ENCODE measurements at places on chromosomes 5 and 9.
A peak's percentile ranks its signal among the peaks of the same experiment; 100 is the strongest.

DNA sequence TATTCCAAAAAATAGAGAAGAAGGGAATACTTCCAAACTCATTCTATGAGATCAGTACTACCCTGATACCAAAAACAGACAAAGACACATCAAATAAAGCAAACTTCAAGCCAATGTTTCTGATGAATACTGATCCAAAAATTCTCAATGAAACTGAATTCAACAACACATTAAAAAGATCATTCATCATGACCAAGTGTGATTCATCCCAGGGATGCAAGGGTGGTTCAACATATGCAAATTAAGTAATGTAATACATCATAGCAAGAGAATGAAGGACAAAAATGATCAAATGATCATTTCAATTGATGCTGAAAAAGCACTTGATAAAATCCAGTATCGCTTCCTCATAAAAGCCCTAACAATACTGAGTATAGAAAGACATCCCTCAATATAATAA is 4.9 kb upstream of the RCL1 start:
- DNase-seq = no peak

DNA sequence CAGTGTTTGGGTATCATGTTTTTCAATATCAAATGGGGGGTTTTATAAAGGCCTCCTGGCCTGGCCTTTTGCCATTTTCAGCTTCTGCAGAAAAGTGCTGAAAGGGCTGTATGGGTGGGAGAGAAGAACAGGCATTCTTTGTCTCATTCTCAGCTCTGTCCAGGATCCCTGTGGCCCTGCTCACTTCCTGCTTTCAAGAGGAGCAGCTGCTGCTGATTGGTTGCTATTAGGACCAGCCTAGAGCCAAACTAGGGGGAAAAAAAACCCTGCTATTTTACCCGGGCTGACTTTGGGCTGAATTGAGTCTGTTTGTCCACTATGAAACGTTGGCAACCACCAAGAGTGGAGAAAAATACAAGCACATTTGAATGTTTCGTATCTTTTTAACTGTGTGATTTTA is 117.1 kb downstream of the CMYA5 start:
- DNase-seq = no peak

- DNase-seq = peak; percentile 86
These were observed 11.3 kb upstream of the DIPK1B start for GRCh38 chr9:136700959-136701667.

GRCh38 chr9:121560921-121561320 is 61.3 kb upstream of the GGTA1 start:
- no peak for DNase-seq

DNA sequence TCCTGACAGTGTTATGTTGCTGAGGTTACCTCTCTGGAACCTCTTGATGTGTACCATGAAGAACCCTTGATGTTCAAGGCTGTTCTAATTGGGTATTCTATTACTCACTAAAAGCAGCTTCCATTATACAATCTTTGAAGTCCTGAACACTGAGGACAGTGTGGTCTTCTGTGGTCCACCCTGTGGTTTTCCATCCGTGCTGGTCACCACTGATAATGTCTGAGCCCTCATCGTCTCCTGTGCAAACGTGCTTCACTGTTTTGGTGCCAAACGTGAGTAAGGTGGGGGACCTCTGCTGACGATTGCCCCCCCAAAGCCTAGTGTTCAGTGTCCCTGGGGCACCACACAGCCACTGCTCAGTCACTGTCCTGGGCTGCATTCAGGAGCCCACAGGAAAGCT is 259.7 kb upstream of the ANKRD55 start:
- DNase-seq = no peak

DNA sequence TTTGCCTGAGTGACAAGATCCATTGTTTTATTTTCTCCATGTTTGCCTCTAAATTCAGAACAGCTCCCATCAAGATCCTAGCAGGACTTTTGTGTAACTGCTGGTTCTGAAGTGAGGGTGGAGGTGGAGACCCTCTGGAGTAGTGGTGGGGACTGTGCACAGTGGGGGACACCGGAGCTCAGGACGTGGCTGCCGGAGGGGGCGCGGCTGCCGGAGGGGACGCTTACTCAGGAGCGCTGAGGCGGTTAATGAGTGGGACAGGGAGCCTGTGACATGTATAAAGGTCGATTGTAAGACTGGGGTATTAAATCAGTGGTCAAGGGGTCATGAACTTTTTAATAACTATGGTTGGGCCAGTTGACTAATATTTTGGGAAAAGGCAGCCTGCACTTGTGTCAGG is 127.0 kb upstream of the CACNA1B start:
- no peak for DNase-seq

GRCh38 chr5:111743988-111744387 is 13.0 kb downstream of the NREP start:
- DNase-seq = no peak

DNA sequence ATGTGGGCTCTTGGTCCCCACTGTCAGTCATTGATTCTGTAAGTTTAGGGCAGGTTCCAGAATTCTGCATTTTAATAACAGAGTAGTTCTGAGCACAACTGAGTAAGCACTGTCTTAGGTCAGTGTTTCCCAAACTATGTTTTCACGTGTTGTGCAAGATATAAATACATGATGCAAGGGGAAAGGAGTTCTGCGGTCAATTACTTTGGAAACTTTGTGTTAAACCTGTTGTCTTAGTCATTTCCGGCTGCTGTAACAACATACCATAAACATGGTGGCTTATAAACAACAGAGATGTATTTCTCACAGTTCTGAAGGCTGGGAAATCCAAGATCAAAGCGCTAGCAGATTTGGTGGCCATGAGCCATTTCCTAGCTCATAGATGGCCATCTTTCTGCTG is 69.8 kb downstream of the EQTN start:
- DNase-seq = no peak

GRCh38 chr5:81779916-81780266 is 29.0 kb upstream of the SSBP2 start:
- no peak for DNase-seq

DNA sequence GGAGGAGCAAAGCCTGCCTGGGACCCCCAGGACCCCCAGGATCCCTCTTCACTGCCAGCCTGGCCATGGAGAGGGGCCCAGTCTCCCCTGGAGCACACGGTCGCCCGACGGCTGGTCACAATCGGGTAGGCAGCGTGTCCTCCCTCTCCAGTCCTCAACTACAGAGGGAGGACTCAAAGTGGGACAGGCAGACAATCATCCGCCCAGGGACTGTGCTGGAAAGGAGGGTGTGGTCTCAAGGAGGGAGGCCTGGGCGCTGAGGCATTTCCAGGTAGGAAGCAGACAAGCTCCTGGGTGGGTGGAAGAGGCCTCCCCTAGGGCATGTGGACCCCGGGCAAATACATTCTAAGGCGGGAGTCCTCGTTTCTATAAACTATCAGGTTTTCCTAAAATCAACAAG is 93.2 kb upstream of the ADAMTS2 start:
- DNase-seq = no peak

- no peak for DNase-seq
These were observed 21.0 kb upstream of the SUSD3 start for GRCh38 chr9:93037476-93037971.

DNA sequence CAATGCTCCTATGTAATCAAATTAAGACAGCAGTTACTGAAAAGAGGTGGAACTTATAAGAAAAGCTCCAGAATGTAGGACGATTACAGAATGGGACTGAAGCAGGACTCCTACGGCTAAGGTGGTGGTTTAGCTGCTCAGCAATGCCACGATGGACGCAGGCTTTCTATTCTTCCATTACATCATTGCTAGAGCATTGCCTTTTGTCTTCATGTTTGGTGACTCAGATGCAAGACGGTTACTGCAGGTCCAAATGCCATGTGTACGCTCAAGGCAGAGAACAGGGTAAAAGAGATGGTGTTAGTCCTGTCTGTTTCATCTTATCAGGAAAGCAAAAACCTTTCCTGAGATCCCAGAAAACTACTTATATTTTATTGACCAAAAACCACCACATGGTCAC is 255.1 kb downstream of the ZSWIM6 start:
- no peak for DNase-seq

DNA sequence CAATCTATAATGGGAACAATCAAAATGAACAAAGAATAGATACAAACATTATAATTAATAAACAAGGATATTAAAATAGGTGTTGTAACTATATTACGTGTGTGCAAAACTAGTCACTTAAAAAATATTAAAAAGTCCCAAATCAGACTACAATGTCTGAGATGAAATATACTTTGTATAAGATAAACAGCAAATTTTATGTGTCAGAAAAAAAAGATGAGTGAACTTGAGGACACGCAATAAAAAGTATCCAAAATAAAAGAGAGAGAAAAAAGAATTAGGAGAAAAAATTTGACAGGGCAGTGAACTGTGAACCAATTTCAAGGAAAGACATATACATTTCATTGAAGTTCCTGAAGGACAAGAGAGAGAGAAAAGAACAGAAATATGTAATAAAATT is 37.0 kb downstream of the AGTPBP1 start:
- DNase-seq = no peak

GRCh38 chr5:59616413-59616812 is 277.1 kb downstream of the PDE4D start:
- DNase-seq = no peak

DNA sequence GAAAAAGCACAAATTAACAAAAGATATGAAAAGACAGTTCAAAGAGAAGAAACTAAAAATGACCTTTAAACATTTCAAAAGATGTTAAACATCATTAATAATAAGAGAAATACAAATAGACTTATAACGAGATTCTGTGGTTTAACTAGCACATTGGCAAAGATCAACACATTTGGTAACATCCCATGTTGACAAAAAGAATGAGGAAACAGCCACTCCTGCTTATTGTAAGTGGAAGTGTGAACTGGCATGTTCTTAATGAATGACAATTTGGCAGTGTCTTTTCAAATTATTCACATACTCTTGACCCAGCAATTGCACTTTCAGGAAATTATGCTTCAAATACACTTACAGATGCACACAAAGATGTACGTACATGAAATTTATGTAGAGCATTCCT is 176.3 kb downstream of the TLE1 start:
- DNase-seq = no peak

DNA sequence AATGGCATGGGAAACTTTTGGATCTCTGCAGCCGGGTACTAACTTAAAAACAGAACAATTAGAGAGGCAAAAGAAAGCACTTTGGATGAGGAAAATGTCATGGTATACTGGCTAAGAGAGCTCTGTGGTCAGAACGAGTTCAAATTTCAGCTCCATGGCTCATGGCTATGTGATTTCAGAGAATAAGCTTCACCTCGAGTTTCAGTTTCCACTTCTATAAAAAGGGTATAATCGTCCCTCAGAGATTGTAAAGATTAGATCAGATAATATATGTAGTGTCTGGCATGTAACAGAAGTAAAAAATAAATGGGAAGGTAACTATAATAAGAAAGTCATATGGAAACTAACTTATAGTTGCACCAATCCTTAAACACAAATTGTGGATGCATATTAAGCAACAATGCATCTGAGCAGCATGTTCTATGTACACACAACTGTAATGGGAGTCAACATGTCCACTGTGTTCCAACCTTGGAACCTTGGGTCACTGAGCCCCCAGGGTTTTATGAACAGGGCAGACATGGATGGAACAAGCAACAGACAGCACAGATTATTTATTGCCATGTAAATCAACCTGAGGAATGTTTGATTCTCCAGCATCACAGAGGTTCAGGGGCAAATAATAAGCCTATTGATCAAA is 145.4 kb downstream of the MAPKAP1 start:
- no peak for DNase-seq

- DNase-seq = no peak
These were observed 19.5 kb downstream of the IGIP start for GRCh38 chr5:140145256-140145655.

DNA sequence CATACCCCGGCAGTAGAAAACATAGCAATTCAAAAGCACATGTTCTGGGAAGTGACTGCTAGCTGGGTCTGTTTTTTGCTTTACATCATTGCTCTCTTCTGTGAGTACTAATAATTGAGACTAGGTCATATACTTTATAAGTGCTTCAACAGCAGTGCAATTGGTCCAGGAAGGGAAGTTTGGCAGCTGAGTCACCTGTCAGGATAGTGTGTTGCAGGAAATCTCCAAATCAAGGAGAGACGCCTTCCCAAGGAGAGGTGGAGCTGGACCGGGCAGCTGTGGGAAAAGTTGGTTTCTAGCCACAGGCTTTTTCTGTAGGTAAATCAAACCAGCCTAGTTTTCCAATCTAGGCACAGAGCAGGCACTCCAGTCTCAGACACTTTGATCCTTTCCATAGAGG is 330.1 kb downstream of the ENC1 start:
- no peak for DNase-seq

- no peak for DNase-seq
These were observed 57.4 kb downstream of the ATPSCKMT start for GRCh38 chr5:10192309-10192708.

DNA sequence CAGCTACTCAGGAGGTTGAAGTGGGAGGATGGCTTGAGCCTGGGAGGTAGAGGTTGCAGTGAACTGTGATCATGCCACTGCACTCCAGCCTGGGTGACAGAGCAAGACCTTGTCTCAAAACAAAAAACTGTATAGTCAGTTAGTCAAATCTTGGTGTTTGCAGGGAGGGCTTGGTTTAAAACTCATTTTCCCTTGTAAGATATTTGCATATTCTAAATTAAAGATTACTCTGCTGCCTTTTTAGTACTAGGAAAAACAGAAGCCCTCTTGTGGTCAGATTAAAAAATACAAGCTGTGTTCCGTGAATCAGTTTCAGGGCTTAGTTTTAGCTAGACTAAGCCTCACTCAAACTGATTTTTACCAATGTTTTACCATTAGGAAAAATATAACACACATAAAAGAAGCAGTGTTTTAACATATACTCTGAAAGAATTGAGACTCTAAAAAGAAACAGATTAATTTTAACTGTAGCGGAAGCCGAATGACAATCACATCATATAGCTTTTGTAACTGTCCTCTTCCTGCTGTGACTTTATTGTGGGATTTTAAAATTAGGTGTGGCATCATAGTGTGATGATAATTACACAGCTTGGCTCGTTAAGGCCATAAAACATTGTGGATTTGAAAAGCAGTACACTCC is 84.9 kb upstream of the BASP1 start:
- DNase-seq = no peak

DNA sequence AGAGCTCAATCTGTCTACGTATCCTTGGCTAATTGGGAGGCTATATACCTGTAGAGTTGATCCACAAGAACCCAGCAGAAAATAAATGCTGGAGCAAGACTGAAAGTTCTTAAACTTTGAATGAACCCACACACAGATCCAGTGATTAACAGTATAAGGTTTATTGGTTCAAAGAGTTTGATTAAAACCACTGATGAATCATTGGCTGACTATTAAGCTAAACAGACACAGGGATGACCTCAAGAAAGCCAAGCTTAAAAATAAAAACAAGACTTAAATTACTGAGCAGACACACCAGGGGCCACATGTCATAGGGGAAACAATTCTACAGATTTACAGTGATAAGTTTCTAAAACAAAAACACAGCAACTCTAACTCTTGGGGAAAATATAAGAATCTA is 163.6 kb downstream of the SPATA31D1 start:
- DNase-seq = no peak

All from stimulated activated CD4-positive, alpha-beta T cell treated with anti-CD3 and anti-CD28 coated beads, Interleukin-1b, Interleukin-23, amount 100 ng/mL, for 48 hours (primary cell).